ENCODE measurements at places on chromosomes 16 and 17. TPM values are rescaled to one million over a fixed set of nuclear protein-coding genes. Genes with fewer than 3 reads are reported as not detected.

The CLEC19A gene
- not detected for total RNA-seq

The CBX2 gene
- total RNA-seq: 9.5 TPM

The HAGHL gene
- total RNA-seq: 17.6 TPM

The ENPP7 gene
- total RNA-seq: not detected

The SHBG gene
- not detected for total RNA-seq

The MYCBPAP gene
- total RNA-seq: 0.46 TPM

The ZNF469 gene
- total RNA-seq: 1.3 TPM

The JPH3 gene
- 0.13 TPM for total RNA-seq

The SNN gene
- total RNA-seq: 30.1 TPM

The KRT33B gene
- total RNA-seq: not detected

The CYB561 gene
- 34.6 TPM for total RNA-seq

The SPNS3 gene
- total RNA-seq: 0.13 TPM

The TEKT1 gene
- total RNA-seq: not detected

The TPSD1 gene
- not detected for total RNA-seq

The USP43 gene
- total RNA-seq: 0.07 TPM

The HSD3B7 gene
- total RNA-seq: 14.9 TPM

The NPIPA8 gene
- total RNA-seq: not detected

The BHLHA9 gene
- total RNA-seq: not detected

The COX11 gene
- total RNA-seq: 145 TPM

The HCRT gene
- total RNA-seq: not detected

The RILP gene
- total RNA-seq: 10.3 TPM

The EFNB3 gene
- 0.07 TPM for total RNA-seq

The SEPTIN12 gene
- total RNA-seq: not detected

The OMG gene
- total RNA-seq: 0.26 TPM

The MYL11 gene
- not detected for total RNA-seq

The TBC1D26 gene
- total RNA-seq: not detected

The NATD1 gene
- 1.5 TPM for total RNA-seq

The TBC1D28 gene
- not detected for total RNA-seq

The HS3ST3B1 gene
- total RNA-seq: 0.13 TPM

The GNAO1 gene
- total RNA-seq: not detected

The KRTAP9-4 gene
- total RNA-seq: not detected

The ITGB3 gene
- 96.8 TPM for total RNA-seq

Measured in pulmonary artery endothelial cell (primary cell).